Stimulated activated CD8-positive, alpha-beta memory T cell treated with anti-CD3 and anti-CD28 coated beads, Interleukin-15, amount 100 ng/mL, for 24 hours (primary cell): ENCODE measurements at places on chromosomes 6 and 20.

- no peak for DNase-seq
Measured at GRCh38 chr20:35561268-35561667, 19.4 kb downstream of the ERGIC3 start.

- DNase-seq: no peak
Measured at GRCh38 chr6:31775633-31776484, 1.3 kb downstream of the VWA7 start.

DNA sequence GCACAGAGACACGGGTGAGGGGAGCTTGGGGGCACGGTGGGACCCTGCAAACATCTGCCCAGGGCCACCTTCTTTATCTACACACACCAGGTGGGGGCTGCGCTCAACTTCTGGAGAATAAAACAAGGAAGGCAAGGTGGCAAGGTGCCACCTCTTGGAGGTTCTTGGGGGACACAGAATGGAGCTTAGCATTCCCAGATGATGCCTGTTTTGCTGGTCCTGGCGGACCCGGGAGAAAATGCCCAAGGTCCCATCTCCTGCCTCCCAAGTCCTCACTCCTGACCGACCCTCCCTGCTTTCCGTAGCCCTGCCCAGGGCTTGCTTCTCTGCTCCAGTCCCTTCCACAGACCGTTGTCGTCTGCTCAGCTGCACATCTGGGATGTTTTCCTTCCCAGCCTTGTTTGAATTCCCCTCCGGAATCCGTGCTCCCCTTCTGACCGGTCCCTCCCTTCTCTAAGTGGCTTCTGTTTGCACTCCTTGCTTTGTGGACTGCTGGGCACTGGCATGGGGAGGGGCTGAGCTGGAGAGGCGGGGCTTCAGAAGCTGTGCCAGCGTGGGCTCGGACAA lies 13.1 kb downstream of the ITPR3 start:
- no peak for DNase-seq

- DNase-seq: no peak
Measured at GRCh38 chr20:20821484-20822260, 109.2 kb upstream of the RALGAPA2 start.

GRCh38 chr6:145339089-145339488 lies 396.2 kb downstream of the EPM2A start:
- no peak for DNase-seq

GRCh38 chr6:166929542-166930189 lies 26.7 kb downstream of the RNASET2 start:
- no peak for DNase-seq

DNA sequence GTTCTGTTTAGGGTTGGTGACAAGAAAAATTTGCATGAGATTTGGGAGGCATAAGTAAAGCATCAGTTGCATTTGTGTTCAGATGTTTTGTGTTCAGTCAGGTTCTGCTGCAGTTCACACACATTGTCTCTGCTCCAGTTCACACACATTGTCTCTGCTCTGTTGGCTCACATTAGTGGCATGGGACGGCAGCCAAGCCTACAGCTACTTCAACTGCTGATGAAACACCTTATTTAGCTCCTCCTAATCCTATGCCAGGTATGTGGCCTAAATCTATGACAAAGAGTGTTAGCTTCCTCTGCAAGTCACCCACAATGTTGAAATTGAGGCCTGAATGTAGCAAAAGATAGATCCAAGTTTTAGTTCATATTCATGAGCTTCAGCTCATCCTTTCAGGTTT lies 278.1 kb upstream of the SYNCRIP start:
- no peak for DNase-seq

DNA sequence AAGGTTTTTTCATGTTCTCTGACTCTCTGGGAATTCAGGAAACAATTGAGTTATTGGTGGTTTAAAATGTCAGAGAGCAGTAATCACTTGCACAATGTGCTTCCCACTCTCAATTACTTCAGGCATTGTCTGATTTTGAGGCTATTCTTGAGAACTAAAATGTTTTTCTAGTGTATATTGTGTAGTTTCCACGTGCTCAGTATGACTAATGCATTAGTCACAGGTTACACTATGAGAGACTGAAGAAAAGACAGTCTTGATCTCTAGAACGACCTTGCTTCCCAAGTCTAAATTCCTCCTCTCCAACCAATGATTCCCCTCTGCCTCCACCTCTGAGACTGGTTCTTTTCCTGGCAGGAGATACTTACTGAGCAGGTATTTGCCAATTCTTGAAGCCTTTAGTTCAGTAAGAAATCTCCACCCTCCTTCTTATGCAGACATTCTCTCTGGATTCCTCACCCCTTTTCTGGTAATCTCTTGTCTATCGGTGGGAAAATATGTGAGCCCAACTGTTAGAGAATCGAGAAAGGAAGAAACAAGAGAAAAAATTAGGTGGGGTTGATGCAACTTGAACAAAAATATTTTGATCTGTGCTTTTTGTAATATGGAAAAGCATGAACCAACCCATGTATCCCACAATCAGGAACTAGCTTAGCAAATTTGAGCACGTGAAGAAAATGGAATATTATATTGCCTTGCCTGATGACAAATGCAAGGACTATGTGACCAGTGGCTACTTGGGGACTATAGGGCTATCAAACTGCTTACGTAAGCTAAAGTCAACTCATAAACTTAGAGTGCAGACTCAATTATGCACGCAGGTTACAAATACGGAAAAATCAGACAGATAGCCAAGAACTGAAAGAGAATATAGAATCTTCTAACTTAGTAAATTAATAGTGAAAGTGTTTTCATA lies 61.1 kb upstream of the SLC22A16 start:
- DNase-seq: no peak

DNA sequence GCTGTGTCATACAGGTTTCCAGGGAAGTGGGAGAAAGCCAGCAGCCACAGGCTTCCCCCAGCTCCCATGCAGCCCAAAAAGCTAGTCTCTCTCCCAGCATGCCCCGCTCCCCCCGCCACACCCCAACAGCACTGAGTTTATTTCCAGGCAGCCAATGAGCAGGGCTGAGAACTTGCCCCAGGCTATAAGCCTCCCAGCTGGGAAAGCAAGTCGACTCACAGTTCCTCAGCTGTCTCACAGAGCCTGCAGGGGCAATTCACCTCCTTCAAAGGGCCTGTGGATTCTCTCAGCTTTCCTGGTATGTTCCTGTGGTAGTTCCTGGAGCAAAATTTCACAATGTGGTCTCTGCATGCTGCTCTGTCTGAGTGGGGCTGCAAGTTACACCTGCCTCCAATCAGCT lies 34.2 kb downstream of the PAX1 start:
- DNase-seq: no peak

DNA sequence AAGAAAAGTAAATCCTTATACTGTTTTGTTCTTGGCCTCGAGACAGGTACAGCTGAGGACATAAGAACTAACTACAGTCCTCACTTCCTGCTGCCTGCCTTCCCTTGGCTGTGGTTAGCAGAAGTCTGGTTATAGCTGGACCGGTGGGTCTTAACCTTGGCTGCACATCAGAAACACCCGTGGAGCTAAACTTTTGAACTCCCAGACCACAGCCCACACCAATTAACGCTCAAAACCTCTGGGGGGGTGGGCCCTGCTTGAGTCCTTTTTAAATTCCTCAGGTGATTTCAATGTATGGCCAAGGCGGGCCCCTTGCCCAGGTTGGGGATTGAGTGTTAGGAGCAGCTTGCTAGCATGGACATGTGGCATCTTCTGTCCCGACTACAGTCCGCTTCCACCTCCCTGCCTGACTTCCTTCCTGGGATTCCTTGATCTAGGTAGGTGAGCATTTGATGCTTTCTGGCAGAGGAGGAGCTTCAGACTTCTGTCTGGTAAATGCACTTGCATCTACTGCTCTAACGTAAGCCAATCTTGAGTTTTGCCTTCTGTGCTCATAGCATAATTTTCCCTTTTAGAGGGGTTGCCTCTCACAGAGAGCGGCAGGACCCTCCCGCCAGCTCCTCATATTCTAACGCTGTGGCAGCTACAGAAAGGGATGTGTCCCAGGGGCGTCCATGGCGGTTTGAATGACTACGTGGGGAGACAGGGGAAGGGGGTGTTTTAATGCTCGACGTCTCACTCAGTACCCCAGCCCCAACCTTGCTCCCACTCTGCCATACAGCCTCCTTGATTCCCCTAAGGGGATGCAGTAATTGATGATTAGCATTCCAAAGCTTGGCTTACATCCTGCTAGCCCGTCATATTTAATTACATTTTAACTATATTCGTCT lies 390.1 kb downstream of the ZFAND3 start:
- no peak for DNase-seq

GRCh38 chr6:1182722-1183521 lies 129.0 kb upstream of the FOXQ1 start:
- no peak for DNase-seq

DNA sequence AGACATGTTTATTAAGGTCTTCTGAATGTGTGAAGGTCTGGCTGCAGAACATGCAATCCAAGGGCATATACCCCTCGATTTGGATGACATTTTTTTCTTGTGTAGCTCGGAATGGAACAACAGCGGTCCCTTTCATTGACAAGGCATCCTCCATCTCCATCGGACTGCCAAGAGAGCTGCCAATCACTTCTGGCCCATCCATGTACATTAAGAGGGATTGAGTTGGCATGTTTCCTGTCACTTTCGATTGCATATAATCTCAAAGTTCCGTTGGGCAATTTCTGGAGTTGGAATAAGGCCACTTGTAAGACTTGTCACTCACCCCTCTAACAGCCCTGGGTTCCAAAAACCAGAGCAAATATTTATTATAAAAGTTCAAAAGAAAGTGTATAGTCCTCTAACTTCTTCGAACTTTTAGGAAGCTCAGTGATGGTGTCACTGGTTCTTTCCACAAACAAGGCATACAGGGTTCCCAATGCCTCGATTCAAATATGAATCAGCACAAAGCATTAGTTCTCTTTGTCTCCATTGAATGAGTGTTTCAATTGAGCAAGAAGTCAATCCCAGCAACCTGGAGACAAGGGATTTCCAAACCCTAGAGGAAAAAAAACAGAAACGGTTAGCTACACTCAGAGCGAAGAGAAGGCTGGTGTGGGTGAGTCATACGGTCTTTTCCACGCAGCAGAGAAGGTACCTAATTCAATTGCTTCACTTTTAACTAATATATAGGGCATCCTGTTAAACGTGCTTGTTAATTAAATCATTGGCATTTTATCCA lies 10.9 kb downstream of the ZNF217 start:
- DNase-seq: no peak

DNA sequence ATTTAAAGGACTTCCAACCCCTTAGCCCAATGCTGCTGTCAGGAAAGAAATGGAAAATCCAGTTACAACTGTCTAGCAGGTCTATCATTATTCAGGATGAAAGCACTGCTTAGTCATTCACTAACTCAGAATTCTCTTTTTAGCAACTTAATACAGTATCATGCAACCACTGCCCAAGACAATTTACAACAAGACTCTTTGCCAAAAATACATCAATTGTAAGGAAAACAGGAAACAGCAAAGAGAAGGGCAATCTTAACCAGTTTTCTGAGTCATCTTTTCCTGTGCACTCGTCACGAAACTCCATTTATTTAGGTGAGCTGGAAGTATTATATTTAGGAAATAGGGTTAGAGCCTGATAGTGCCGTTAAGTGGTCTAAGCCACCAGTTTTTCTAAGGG lies 1197.7 kb upstream of the CITED2 start:
- DNase-seq: no peak

DNA sequence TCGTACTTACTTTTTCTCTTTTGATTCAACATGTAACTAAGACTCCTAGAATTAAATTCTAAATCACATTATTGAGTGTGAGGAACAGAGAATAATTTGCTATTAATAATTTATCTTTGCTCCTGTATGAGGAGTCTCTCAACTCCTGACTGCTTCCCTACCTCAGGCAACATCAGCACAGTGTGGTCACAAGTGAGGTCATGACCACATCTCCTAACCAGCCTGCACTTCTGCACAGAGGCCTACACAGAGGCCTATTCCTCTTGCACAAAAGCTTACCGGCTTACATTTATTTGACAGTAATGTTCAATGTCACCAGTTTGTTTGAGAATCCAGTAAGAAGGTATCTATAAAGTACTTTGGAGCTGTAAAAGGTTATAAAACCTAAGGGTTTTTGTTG lies 637.4 kb upstream of the MARCKS start:
- no peak for DNase-seq

GRCh38 chr20:17657079-17657825 lies 24.8 kb downstream of the RRBP1 start:
- DNase-seq: no peak

DNA sequence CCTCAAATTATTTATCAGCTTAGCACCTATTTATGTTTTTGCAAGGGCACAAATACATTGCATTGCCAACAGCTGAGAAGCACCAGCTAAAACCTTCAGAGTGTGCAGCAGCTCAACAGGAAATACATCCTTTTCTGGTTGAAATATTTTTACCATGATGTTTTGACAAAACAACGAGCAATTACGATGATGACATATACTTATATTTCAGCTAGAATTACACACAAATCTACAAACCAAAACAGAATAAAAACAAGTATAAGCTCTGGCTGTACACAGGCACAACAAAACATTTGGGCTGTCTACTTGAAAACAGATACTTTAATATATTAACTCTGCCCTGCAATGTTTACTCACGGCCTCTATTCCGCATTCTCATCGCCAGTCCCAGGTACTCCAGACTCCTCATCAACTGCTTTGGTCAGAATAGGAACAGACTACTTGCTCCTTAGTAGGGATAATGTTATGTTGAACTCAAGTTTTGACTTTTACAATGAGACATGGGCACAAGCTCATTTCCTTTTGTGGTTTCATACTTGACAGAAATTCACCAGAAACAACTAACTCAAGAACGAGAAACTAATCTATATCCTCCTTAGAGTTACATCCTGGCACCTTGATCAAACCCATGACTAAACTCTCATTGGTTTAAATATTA lies 377.6 kb downstream of the ESR1 start:
- DNase-seq: no peak

- DNase-seq: no peak
Measured at GRCh38 chr6:136037242-136037875, 185.9 kb downstream of the PDE7B start.

DNA sequence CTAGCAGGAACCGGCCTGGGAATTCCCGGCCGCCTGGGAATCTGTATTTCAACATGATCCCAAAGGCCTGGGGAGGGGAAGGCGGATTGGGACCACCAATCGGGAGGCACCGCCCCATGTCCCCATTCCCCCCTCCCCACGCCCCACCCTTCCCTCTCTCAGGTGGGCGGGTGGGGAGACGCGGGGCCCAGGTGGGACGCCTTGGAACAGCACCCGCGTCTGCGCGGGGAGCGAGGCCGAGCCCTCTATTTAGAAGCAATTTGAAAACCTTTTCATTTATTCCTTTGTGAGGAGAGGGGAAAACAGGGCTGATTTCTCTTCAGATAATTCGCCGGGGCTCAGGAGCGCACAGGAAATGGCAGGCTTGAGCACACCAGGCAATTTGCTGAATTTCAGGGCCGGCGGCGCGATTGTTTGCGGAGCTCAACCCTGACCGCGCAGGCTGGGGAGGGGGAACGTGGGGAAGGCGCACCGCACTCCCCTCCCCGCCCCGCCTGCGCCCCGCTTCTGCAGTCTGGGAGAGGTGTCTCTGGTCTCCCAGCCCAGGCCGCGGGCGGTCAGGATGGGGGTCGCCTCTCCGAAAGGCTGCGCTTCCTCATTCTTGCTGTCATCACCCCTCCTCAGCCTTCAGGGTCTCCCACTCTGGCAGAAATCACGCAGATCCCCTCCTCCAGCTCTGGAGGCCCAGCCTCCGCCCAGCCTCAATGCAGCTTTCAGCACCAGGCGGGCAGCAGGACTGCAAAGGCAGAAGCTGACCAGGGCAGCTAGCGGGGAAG lies 170.0 kb downstream of the GRM4 start:
- DNase-seq: no peak

- DNase-seq: no peak
Measured at GRCh38 chr6:33014841-33015634, 5.6 kb upstream of the HLA-DOA start.
